ENCODE measurements at places on chromosomes 7 and 10.

DNA sequence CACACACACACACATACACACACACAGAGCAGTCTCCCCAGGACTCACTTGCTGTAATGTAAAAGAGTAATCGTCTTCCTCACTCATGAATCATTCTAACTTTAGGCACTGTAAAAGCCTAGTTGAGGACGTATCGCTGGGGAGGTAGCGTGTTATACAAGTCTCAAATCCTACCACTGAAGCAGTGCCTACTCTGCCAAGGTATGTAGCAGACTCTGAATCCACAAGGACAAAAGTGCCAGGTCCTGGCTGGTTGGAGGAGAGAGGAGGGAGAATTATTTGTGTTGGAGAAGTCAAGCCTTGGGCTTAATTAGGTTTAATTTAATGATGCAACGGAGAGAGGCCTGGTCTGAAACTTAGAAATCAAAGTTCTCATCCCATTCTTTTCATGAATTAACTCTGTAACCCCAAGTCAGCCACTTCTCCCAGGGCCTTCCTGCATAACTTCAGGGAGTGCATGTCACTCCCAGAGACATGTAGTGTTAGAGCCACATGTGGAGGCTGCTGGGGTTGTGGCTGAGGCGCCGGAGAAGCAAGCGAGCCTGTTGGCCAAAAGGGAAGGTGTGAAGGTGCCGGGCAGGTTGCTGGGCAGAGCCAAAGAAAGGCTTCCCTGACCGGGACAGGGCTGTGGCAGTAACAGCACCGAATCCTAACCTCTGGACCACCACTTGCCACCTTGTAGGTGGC, 36.7 kb downstream of the NKX2-3 start:
- H3K4me1 ChIP-seq, result no peaks in the 10 kb centered on the region
- no peak overlapping the region for H3K4me3 ChIP-seq
- H3K36me3 ChIP-seq, result no peaks in the 10 kb centered on the region
- H3K27me3 ChIP-seq, result no peaks in the 10 kb centered on the region

GRCh38 chr7:129698516-129699418, 87.2 kb downstream of the NRF1 start:
- no peak overlapping the region for H3K4me3 ChIP-seq
- H3K4me1 ChIP-seq, result no peaks in the 10 kb centered on the region
- no peaks in the 10 kb centered on the region for H3K36me3 ChIP-seq
- no peaks in the 10 kb centered on the region for H3K27me3 ChIP-seq
- H3K27ac ChIP-seq, result no peak overlapping the region
- no peak for DNase-seq

GRCh38 chr7:105599551-105599950, 18.3 kb upstream of the EFCAB10 start:
- no peak for DNase-seq
- H3K4me3 ChIP-seq, result no peak overlapping the region
- no peaks in the 10 kb centered on the region for H3K36me3 ChIP-seq
- no peak overlapping the region for H3K27ac ChIP-seq
- no peaks in the 10 kb centered on the region for H3K27me3 ChIP-seq

- no peak overlapping the region for H3K27ac ChIP-seq
- no peaks in the 10 kb centered on the region for H3K36me3 ChIP-seq
- no peak overlapping the region for H3K4me3 ChIP-seq
Measured at GRCh38 chr7:37281368-37282092, 167.1 kb downstream of the ELMO1 start.

GRCh38 chr7:65731562-65732035, 141.3 kb upstream of the VKORC1L1 start:
- no peak for DNase-seq
- no peaks in the 10 kb centered on the region for H3K27me3 ChIP-seq
- H3K4me3 ChIP-seq, result no peak overlapping the region
- H3K36me3 ChIP-seq, result no peaks in the 10 kb centered on the region
- no peaks in the 10 kb centered on the region for H3K4me1 ChIP-seq
- no peak overlapping the region for H3K27ac ChIP-seq

DNA sequence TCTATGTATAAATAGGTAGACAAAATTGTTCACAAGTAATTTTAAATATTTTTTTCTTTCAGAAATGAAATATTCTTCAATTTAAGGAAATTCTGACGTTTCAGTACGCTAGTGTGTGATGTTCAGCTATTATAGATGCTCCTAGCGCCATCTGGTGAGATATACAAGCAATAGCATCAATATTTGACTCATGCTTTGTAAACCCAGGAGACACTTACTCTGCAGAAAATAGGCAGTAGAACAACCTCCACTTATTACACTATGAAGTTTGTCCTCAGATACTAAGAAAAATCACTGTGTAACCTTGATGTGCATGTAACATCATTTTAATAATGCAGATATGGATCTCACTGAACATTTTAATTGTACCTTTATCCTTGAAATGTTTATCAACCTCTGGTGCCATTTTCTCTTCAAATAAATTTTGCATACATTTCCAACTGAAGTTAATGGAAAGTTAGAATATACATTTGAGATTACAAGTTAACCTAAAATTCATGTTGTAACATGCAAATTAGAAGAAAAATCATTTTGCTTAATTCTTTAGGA, 151.5 kb upstream of the FAM3C start:
- H3K4me3 ChIP-seq, result no peak overlapping the region
- H3K27ac ChIP-seq, result peak overlapping the region; percentile 88
- no peaks in the 10 kb centered on the region for H3K36me3 ChIP-seq

- no peaks in the 10 kb centered on the region for H3K36me3 ChIP-seq
- no peak overlapping the region for H3K27ac ChIP-seq
- no peak for DNase-seq
Measured at GRCh38 chr7:130622866-130623265, 45.7 kb downstream of the COPG2 start.

GRCh38 chr10:106147021-106147420, 1017.5 kb downstream of the SORCS1 start:
- DNase-seq, result no peak
- no peak overlapping the region for H3K4me3 ChIP-seq
- no peak overlapping the region for H3K27ac ChIP-seq
- H3K4me1 ChIP-seq, result no peaks in the 10 kb centered on the region

GRCh38 chr10:95389176-95389575, 98.4 kb upstream of the PDLIM1 start:
- no peaks in the 10 kb centered on the region for H3K27me3 ChIP-seq
- peak overlapping the region; percentile 40 for H3K27ac ChIP-seq
- no peak for DNase-seq

DNA sequence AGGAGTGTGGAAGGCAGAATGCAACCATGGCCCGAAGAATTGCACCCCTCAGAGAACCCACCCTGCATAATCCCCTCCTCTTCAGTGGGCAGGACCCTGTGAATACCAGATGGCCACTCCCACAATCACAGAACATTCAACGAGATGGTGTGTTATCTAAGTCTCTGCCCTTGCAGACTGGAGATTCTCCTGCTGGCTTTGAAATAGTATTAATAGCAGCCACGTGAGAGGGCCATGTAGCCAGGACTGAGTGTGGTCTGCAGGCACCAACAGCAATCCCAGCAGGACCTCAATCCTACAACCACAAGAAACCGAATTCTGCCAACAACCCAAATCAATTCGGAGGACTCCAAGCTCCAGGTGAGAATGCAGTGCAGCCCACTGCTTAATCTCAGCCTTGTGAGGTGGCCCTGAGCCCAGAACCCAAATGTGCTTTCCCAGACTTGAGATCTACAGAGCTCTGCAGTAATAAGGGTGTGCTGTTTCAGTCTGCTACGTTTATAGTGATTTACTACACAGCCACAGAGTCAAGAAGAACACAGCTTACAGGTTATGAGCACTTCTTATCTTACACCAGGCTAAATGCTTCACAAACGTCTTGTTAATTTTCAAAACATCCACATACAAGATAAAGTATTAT, 72.1 kb downstream of the VOPP1 start:
- H3K27me3 ChIP-seq, result no peaks in the 10 kb centered on the region
- no peaks in the 10 kb centered on the region for H3K36me3 ChIP-seq

DNA sequence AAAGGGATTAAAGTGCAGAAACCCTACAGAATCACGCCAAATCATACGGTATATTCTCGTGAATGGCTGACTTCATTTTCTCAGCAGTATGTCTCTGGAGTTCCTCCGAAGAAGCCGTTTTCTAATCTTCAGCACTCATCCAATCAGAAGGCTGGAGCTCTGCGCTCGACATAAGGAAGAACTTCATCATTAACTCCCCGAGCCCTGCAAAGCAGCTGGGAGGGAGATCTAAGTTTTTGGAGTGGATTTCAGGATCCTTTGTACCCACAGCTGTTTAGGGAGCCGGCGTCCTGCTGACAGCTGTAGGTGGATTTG, 40.7 kb upstream of the SDK1 start:
- DNase-seq, result peak; percentile 22
- no peaks in the 10 kb centered on the region for H3K36me3 ChIP-seq
- H3K4me3 ChIP-seq, result peak overlapping the region; percentile 37
- H3K27ac ChIP-seq, result peak overlapping the region; percentile 61
- H3K4me1 ChIP-seq, result no peaks in the 10 kb centered on the region

DNA sequence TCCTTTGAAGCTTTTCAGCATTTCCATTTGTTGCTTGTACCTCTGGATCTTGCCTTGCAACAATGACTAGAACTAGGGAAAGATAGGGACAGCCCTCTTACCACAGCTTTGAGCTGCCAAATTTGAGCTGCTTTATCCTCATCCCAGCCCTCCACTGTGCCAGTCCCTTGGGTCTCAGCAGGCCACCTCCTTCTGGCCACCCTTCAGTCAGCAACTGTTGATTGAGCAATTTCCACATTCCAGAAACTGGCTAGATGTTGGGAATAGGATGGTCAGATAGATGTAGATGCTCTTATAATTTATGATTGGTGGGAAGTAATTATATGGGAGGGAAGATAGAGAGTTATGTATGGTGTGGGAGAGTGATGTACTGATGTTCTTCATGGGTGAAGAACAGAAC, 100.1 kb downstream of the ST7 start:
- H3K27ac ChIP-seq, result no peak overlapping the region
- no peaks in the 10 kb centered on the region for H3K36me3 ChIP-seq
- no peak overlapping the region for H3K4me3 ChIP-seq
- no peaks in the 10 kb centered on the region for H3K27me3 ChIP-seq

DNA sequence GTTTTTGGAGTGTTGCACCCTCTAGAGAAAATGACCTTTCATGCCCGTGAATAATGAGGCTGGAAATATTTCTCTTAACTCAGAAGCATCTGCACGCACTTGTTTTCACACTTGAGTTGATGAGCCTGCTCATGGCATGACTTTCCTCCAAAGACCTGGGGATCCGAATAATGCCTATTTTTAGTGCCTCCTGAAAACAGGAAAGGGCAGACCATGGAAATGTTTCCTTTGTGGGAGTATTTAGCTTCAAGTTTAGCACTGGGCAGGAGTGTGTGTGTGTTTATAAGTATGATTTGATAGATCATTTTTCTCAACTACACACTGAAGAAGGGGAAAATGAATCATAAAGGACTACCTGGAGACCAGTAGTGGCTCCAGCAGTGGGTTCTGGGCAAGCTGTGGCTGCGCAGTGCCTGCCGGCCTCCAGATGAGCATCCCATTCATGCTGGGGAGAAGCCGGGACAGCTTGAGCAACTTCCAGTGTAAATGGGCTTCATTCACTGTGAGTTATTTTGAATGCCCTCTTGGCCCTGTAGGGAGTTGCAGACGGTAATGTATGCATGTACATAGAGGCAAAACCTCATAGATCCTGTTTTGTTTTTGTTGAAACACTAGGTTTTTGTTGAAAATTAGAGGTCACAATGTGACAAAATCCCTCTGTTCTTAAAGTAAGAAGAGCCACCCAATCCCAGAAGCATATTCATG, 117.8 kb upstream of the INSYN2A start:
- no peaks in the 10 kb centered on the region for H3K4me1 ChIP-seq
- H3K27ac ChIP-seq, result no peak overlapping the region
- DNase-seq, result no peak
- H3K4me3 ChIP-seq, result no peak overlapping the region

GRCh38 chr7:54877683-54878082, 118.7 kb upstream of the SEC61G start:
- H3K27ac ChIP-seq, result no peak overlapping the region
- H3K4me1 ChIP-seq, result no peaks in the 10 kb centered on the region
- DNase-seq, result no peak
- no peaks in the 10 kb centered on the region for H3K36me3 ChIP-seq
- no peaks in the 10 kb centered on the region for H3K27me3 ChIP-seq
- H3K4me3 ChIP-seq, result no peak overlapping the region

GRCh38 chr7:132240821-132241422, 335.3 kb downstream of the PLXNA4 start:
- H3K27ac ChIP-seq, result no peak overlapping the region
- H3K4me3 ChIP-seq, result no peak overlapping the region
- H3K27me3 ChIP-seq, result no peaks in the 10 kb centered on the region
- DNase-seq, result no peak
- no peaks in the 10 kb centered on the region for H3K4me1 ChIP-seq
- no peaks in the 10 kb centered on the region for H3K36me3 ChIP-seq

GRCh38 chr10:10685566-10685965, 332.1 kb upstream of the CELF2 start:
- no peak overlapping the region for H3K4me3 ChIP-seq
- no peaks in the 10 kb centered on the region for H3K27me3 ChIP-seq
- no peaks in the 10 kb centered on the region for H3K36me3 ChIP-seq
- DNase-seq, result no peak
- H3K27ac ChIP-seq, result no peak overlapping the region

GRCh38 chr7:11831156-11831735, 752 bp downstream of the THSD7A start:
- H3K27ac ChIP-seq, result peak overlapping the region; percentile 80
- DNase-seq, result no peak
- no peaks in the 10 kb centered on the region for H3K27me3 ChIP-seq

DNA sequence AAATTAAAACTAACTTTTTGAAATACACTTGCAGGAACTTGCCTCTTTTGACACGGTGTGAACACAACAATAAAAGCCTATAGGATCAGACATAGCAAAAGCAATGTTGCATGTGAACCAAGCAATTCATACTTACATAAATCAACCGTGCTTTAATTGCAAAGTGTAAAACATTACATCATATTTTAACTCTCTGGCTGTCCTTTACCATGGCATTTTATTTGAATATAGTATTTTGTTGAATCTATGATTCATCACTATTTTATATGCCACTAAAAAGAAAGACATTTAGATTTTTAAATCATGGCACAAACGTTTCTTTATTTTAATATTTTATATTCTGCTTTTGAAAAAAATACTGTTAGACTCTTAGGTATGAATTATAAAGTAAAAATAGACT, 757.0 kb upstream of the KCND2 start:
- no peak for DNase-seq
- H3K27ac ChIP-seq, result no peak overlapping the region
- H3K4me3 ChIP-seq, result no peak overlapping the region

GRCh38 chr7:54560723-54561122, 18.5 kb downstream of the VSTM2A start:
- H3K27ac ChIP-seq, result no peak overlapping the region
- no peak overlapping the region for H3K4me3 ChIP-seq
- no peak for DNase-seq

Data from uterus (tissue), 4 donors.